ENCODE measurements at places on chromosomes 5 and 9. TPM values are rescaled to one million over a fixed set of nuclear protein-coding genes. Genes with fewer than 3 reads are reported as not detected.

DNA sequence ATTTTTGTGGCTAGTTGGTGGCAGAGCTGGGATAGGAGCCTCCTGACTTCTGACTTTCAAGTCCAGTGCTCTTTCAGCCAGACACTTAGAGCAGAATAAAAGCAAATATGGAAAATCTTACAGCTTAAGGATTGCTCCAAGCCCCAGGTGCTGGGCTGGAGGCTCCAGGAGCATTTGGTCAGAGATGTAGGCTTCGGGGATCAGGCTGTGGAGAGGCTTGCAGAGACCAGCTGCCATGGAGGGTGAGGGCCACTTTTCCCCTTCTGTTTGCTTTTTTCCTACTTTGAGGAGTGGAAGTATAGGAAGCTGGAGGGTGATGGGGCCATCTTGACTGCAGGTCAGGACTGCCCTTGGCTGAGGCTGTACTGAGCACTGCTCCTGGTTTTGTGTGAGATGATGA lies 58.9 kb downstream of the RGS3 start:
- H3K4me1 ChIP-seq: peaks cover 91% of the 10 kb centered on the region

GRCh38 chr5:139076111-139076510 lies 122.1 kb downstream of the SIL1 start:
- H3K4me1 ChIP-seq: no peaks in the 10 kb centered on the region
- H3K36me3 ChIP-seq: no peaks in the 10 kb centered on the region
- H3K4me3 ChIP-seq: no peak overlapping the region

DNA sequence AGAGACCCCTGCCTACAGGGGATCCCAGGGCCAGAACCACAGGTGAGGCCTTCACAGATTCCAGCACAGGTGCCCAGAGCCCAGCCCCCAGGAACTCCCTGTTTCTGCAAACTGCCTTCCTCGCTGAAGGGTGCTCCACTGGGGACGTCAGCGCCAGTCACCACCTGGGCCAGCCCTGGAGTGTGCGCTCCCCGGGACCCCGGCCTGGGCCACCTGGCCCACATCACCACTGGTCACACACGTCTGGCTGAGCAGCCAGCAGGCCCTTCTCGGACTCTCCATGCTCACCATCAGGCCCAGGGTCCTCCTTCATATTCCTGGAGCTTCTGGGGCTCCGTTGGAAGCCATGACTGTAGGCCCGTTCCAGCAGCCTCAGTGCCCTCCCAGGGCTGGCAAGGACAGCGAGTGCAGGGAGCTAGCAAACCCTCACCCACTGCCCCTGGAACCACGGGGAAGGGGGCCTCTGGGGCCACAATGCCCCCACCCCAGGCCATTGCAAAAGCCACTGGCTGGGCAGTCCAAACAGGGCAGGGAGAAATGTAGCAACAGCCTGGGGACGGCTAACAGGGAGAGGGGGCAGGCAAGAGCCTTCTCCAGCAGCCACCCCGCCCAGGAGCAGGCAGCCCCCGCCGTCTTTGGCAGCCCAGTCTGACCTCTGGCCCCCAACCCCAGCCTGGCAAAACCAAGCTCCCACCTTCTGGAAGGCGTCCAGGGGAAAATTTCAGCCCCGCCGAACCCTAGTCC lies 1.3 kb downstream of the AGPAT2 start:
- peak overlapping the region; percentile 65 for H3K27ac ChIP-seq
- H3K36me3 ChIP-seq: no peaks in the 10 kb centered on the region
- no peaks in the 10 kb centered on the region for H3K27me3 ChIP-seq
- DNase-seq: no peak
- H3K4me3 ChIP-seq: peak overlapping the region; percentile 37

- H3K4me3 ChIP-seq: no peak overlapping the region
- H3K4me1 ChIP-seq: no peaks in the 10 kb centered on the region
- H3K27me3 ChIP-seq: no peaks in the 10 kb centered on the region
- H3K36me3 ChIP-seq: no peaks in the 10 kb centered on the region
Observed at GRCh38 chr5:127878174-127878750, 175.1 kb downstream of the CCDC192 start.

DNA sequence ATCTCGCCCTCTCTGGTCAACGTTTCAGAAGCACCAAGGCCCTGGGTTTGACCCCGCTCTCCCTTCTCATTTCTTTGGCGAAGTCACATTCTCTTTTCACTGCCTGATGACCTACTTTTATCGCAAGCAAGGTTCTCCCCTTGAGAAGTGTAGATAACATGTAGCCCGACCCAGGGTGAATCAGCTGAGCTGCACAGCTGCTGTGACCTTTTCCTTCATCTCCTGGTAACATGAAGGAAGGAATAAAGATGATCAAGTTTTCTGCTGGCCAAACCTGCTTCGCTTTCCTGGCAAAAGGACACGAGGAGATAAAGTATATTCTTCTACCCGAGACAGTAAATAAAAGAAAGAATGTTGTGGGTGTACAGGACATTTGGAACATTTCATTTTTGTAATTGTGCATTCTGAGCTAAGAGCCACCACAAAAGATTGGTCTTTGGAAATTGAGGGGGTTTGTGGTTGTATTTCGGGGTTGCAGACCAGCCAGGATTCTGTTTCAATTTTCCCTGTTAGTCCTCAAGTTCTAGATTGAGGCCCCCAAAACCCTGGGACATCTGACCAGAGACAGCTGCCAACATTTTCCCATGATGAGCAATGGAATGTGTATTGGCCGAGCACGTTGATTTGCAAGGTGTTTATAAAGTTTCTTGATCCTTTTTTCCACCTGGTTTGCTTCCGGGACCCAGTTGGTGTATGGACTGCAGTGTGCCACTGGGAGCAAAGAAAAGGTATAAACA lies 155.1 kb upstream of the ZNF462 start:
- no peaks in the 10 kb centered on the region for H3K27me3 ChIP-seq
- DNase-seq: no peak
- no peaks in the 10 kb centered on the region for H3K36me3 ChIP-seq
- H3K27ac ChIP-seq: no peak overlapping the region
- H3K4me1 ChIP-seq: no peaks in the 10 kb centered on the region

GRCh38 chr5:115599502-115599901 lies 2.8 kb downstream of the TICAM2 start:
- H3K27ac ChIP-seq: no peak overlapping the region
- H3K27me3 ChIP-seq: no peaks in the 10 kb centered on the region
- no peaks in the 10 kb centered on the region for H3K4me1 ChIP-seq
- no peak overlapping the region for H3K4me3 ChIP-seq

DNA sequence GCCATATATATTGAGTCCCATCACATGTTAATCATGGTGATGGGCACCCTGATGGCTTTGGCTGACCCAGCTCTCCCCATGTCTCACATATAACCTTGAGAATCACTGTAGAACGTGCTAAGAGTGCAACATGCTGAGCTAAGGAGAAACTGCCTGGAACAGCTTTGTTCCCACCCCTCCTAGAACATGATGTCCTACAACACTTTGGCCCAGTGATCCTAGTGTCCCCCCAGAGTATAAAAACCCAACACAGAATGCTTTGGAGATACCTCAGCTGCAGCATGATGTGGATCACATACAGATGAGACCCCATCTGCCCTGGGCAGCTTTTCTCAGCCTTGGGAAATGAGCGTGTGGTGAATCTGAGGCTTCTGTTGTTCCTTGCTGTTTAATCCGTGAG lies 343.5 kb downstream of the NFIB start:
- no peaks in the 10 kb centered on the region for H3K4me1 ChIP-seq
- H3K4me3 ChIP-seq: no peak overlapping the region
- no peaks in the 10 kb centered on the region for H3K36me3 ChIP-seq
- no peak for DNase-seq
- no peak overlapping the region for H3K27ac ChIP-seq
- no peaks in the 10 kb centered on the region for H3K27me3 ChIP-seq

DNA sequence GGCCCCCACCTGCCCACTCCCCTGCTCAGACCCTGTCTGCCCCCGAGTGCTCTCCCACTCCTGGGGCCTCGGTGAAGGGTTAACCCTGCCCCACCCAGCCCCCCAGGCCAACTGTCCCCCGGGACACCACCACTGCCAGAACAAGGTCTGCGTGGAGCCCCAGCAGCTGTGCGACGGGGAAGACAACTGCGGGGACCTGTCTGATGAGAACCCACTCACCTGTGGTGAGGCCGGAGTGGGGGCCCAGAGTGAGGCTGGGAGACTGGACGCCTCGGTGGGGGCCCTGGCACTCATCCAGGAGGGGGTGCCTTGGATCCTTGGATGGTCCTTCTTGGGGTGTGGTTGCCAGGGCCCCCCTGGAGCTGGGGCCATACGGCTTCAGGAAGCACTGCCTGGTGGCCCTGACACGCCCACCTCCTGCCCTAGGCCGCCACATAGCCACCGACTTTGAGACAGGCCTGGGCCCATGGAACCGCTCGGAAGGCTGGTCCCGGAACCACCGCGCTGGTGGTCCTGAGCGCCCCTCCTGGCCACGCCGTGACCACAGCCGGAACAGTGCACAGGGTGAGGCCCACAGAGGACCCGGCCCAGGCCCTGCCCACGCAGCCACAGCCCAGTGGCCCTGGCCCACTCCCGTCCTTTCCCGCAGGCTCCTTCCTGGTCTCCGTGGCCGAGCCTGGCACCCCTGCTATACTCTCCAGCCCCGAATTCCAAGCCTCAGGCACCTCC lies 2.1 kb downstream of the MAMDC4 start:
- peaks cover 9% of the 10 kb centered on the region for H3K4me1 ChIP-seq
- H3K36me3 ChIP-seq: no peaks in the 10 kb centered on the region
- no peak overlapping the region for H3K4me3 ChIP-seq
- DNase-seq: no peak

DNA sequence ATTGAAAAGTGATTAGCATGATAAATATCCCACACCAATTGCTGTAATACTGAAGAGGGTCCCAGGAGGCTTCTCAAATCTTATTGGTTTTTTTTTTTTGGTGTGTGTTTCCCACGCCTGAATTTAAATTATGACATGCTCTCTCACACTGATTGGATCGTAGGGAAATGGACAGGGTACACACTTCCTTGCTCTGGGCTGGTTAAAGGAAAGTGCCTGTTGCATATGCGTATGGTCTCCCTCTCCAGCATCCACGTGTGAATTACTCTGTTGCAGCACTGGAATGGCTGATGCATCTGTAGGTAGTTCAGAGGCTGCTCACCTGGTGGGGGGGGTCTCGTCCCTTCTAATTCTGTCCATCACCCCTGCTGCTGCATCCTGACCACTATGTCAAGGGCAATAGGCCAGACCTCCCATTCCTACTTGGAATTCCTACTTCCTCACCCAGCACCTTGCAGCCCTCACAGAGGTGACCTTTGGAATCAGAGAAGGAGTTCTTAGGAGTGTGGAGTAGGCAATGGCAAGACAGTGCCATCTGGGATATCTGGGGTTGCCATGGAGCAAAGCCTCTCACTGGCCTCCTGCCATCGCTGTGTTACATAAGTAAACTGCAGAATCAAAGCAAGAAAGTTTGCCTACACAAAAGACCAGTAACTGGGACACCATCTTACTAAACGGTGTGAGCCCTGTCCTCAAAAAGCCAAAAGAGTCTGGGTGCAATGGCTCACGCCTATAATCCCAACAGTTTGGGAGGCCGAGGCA lies 71.4 kb upstream of the FBXW11 start:
- peaks cover 60% of the 10 kb centered on the region for H3K36me3 ChIP-seq
- H3K27me3 ChIP-seq: no peaks in the 10 kb centered on the region
- DNase-seq: no peak
- no peak overlapping the region for H3K4me3 ChIP-seq
- H3K27ac ChIP-seq: no peak overlapping the region

DNA sequence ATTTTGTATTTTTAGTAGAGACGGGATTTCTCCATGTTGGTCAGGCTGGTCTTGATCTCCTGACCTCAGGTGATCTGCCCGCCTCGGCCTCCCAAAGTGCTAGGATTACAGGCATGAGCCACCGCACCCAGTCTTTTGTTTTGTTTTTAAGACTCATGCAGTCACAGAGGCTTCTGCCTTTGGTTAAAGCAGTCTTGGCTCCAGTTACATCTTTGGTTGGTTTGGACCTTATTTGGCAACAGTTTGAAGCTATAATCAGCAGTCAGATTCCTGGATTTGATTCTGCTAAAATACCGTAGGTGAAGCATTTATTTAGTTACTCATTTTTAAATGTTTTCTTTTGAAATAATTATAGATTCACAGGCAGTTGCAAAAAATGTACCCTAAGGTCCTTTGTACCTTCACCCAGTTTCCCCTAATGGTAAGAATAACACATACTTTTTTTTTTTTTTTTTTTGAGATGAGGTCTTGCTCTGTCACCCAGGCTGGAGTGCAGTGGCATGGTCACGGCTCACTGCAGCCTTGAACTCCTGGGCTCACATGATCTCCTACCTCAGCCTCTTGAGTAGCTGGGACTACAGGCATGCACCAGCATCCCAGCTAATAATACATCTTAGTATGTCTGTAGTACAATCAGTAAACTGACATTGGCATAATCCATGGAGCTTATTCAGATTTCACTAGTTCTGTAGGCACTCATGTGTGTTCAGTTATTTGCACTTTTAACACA lies 15.7 kb downstream of the USP20 start:
- H3K4me3 ChIP-seq: no peak overlapping the region
- peaks cover 27% of the 10 kb centered on the region for H3K4me1 ChIP-seq
- H3K27me3 ChIP-seq: no peaks in the 10 kb centered on the region
- DNase-seq: no peak

Gene CKMT2
- not detected for total RNA-seq

Gene CFAP157
- total RNA-seq: not detected

Gene CA9
- not detected for total RNA-seq

Gene CCL27
- total RNA-seq: 0.39 TPM

Gene MARCHF11
- not detected for total RNA-seq

Measured in CD8-positive, alpha-beta memory T cell (primary cell).